ENCODE measurements at places on chromosomes 6 and 20. TPM values are rescaled to one million over a fixed set of nuclear protein-coding genes. Genes with fewer than 3 reads are reported as not detected.

Gene APOM
- total RNA-seq: 0.92 TPM

Gene ASIP
- not detected for total RNA-seq

Gene GRIK2
- total RNA-seq: 2.8 TPM

Gene PHACTR3
- total RNA-seq: 8.7 TPM

Gene PREP
- total RNA-seq: 39.6 TPM

Gene TRIM15
- not detected for total RNA-seq

Gene DZANK1
- 4.2 TPM for total RNA-seq

Gene CTCFL
- 0.21 TPM for total RNA-seq

Gene KHDC1L
- total RNA-seq: not detected

Gene RALGAPA2
- total RNA-seq: 30.3 TPM
